ENCODE measurements at places on chromosomes 4 and X. TPM values are rescaled to one million over a fixed set of nuclear protein-coding genes. Genes with fewer than 3 reads are reported as not detected.
A peak's percentile ranks its signal among the peaks of the same experiment; 100 is the strongest.

DNA sequence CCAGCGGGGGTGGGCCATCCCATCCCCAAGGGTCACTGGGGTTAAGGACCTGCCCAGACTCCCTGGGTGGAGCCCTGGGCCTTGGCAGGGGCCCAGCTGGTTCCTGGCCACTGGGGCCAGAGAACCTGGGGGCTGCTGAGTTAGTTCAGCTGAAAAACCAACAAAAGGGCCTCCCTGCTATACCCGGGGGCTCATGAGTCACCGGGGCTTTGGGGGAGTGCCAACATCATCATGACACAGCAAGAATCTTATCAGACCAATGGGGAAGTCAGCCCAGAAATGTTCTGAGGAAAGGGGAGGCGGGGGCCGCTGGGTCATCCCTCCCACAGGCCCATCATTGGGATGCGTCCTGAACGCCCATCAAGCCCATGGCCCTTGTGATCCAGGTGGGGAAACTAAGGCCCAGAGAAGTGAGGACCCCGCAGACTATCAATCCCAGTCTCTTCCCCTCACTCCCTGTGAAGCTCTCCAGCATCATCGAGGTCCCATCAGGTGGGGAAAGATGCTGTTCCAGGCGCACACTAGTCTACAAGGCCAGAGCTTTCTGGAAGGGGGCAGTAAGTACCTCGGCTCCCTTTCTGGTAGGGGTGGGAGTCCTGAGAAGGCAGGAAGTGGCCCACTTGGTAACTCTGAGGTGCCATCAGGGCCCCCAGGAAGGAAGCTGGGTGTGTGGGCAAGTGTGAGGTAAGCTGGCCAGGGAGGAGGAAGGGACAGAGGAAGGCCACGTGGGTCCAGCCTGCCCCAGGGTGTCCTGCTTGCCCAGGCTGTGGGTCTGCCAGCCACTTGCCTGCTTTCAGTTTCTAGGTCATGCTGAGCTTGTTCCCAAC is 4.5 kb downstream of the G6PD start:
- no peak overlapping the region for H3K4me3 ChIP-seq
- H3K27ac ChIP-seq: peak overlapping the region; percentile 79
- peak; percentile 34 for DNase-seq
- no peaks in the 10 kb centered on the region for H3K36me3 ChIP-seq
- H3K4me1 ChIP-seq: peaks cover 34% of the 10 kb centered on the region
- H3K27me3 ChIP-seq: no peaks in the 10 kb centered on the region

DNA sequence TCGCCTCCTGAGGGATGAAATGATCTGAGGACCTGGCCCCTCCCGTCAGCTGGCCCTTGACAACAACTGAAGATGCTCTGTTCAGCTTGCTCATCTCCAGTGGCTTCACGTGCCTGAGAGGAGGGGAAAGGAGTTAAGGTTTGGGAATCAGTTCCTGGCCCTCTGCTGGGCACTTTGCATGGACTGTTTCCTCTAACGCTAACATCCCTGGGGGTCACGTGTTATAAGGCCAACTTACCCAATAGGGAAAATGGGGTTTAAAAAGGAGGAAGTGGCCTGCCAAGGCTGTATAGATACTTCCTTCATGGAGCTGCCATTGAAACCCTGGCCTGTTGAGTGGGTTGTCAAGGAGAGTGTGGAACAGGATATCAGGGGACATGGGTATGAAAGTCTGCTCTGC is 65.6 kb downstream of the OR13H1 start:
- no peaks in the 10 kb centered on the region for H3K4me1 ChIP-seq
- H3K27ac ChIP-seq: no peak overlapping the region
- no peaks in the 10 kb centered on the region for H3K36me3 ChIP-seq
- no peak overlapping the region for H3K4me3 ChIP-seq
- no peak for DNase-seq

DNA sequence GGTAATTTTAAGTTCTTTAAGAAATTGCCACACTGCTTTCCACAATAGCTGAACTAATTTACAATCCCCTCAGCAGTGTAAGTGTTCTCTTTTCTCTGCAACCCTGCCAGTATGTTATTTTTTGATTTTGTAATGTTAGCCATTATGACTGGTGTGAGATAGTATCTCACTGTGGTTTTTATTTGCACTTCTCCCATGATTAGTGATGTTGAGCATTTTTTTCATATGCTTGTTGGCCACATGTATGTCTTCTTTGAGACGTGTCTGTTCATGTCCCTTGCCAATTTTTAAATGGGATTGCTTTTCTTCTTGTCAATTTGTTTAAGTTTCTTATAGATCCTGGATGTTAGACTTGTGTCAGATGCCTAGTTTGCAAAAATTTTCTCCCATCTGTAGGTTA is 86.1 kb downstream of the BMP3 start:
- H3K27ac ChIP-seq: no peak overlapping the region
- no peak overlapping the region for H3K4me3 ChIP-seq
- H3K27me3 ChIP-seq: no peaks in the 10 kb centered on the region
- H3K36me3 ChIP-seq: no peaks in the 10 kb centered on the region
- no peaks in the 10 kb centered on the region for H3K4me1 ChIP-seq

DNA sequence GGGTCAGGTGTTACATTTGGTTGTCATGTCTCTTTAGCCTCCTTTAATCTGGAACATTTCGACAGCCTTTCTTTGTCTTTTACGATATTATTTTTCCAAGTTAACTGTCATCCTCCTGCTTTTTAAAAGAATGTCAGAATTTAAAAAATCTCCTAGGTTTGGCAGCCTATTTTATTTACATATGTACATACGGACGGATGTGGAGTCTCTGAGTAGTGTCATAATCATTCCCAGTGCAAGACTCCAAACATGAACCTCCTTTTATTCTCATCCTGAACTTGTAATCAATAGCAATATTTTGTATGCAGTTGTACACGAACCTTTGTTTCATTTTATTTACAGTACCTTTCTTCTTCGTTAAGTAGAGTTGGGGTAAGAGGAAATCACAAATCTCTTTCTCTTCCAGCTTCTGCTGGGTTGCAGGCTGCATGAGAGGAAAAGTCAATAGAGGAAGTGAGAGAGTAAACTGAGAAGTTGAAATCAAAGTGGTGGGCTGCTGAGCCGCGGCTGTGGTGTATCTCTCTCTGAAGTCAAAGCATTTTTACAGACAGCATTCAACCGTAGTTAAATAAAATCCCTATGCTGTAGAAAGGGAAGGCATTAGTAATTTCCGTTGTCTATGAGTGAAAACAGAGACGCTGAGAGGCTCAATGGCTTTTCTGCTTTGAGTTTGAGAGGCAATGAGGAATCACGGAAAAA is 53.9 kb upstream of the RPS6KA3 start:
- no peak for DNase-seq
- no peak overlapping the region for H3K4me3 ChIP-seq
- H3K27ac ChIP-seq: no peak overlapping the region
- no peaks in the 10 kb centered on the region for H3K36me3 ChIP-seq
- no peaks in the 10 kb centered on the region for H3K4me1 ChIP-seq

GRCh38 chrX:25156323-25156722 is 140.6 kb upstream of the ARX start:
- no peak for DNase-seq
- H3K27ac ChIP-seq: no peak overlapping the region
- H3K4me3 ChIP-seq: no peak overlapping the region
- H3K27me3 ChIP-seq: peaks cover 6% of the 10 kb centered on the region
- H3K36me3 ChIP-seq: no peaks in the 10 kb centered on the region
- H3K4me1 ChIP-seq: no peaks in the 10 kb centered on the region

GRCh38 chr4:74203467-74203866 is 45.5 kb downstream of the MTHFD2L start:
- no peaks in the 10 kb centered on the region for H3K27me3 ChIP-seq
- no peak overlapping the region for H3K27ac ChIP-seq
- H3K4me3 ChIP-seq: no peak overlapping the region
- no peaks in the 10 kb centered on the region for H3K36me3 ChIP-seq

GRCh38 chr4:11424000-11424399 is 4.7 kb downstream of the HS3ST1 start:
- H3K4me1 ChIP-seq: peaks cover 80% of the 10 kb centered on the region
- H3K36me3 ChIP-seq: peaks cover 77% of the 10 kb centered on the region
- no peak overlapping the region for H3K4me3 ChIP-seq
- no peaks in the 10 kb centered on the region for H3K27me3 ChIP-seq

DNA sequence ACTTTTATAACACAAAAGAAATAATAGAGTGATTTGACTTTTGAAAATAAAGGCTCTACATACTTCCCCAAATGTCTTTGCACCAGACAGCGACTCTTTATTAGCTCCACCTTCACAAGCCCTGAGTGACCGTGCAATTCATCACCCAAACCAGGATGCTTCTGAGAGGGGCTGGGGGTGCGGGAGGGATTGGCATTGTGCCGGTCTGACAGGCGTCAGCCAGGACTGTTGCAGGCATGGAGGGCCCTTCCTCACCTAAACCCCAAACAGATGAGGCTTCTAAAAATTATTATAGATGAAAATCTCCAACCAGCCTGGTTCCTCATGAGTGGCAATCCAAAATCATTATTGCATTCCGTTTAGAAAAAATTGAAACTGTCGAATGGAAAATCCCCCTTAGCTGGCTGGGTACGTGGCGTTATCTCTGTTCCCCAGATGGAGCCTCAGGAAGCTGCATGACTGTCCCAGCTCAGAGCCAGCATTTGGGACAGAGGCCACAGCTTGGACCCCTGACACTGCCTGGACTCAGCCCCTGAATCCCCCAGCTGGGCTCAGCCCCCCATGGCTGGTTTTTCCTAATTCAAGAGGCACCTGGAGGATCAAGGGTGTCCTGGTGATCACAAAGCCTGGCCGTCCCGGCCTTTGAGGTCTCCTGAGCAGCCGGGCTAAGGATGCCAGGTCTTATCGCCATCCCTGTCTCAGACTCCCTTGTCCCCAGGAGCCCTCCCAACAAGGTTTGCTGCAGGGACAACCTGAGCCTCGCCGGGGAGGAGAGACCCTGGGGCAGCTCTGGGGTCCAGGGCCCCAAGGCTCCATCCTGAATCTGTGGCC is 60.4 kb downstream of the SORCS2 start:
- H3K27ac ChIP-seq: no peak overlapping the region
- DNase-seq: no peak
- H3K36me3 ChIP-seq: no peaks in the 10 kb centered on the region

GRCh38 chr4:62622089-62622488 is 1422.0 kb downstream of the ADGRL3 start:
- H3K36me3 ChIP-seq: no peaks in the 10 kb centered on the region
- DNase-seq: no peak
- H3K4me1 ChIP-seq: no peaks in the 10 kb centered on the region

- DNase-seq: no peak
- H3K4me3 ChIP-seq: no peak overlapping the region
- H3K27ac ChIP-seq: no peak overlapping the region
- no peaks in the 10 kb centered on the region for H3K27me3 ChIP-seq
- H3K4me1 ChIP-seq: no peaks in the 10 kb centered on the region
These were observed 372.4 kb upstream of the RPS6KA3 start for GRCh38 chrX:20639115-20639514.

DNA sequence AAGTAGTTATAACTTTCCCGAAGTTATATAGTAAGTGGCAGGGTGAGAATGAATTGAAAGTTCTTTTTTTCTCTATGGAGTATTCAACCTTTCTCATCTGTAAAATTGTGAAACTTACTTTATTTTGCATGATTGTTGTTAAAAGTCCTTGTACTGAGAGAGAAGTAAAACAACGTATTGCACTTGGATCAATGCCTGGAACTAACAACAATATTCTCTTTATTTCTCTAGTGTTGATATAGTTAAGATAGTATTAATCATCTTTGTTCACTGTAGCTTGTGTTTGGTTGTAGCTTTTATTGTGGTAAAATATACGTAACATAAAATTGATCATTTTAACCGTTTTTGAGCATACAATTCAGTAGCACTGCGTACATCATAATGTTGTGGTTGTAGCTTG is 48.7 kb downstream of the STIM2 start:
- H3K27me3 ChIP-seq: no peaks in the 10 kb centered on the region
- H3K4me3 ChIP-seq: no peak overlapping the region
- no peaks in the 10 kb centered on the region for H3K36me3 ChIP-seq
- DNase-seq: no peak
- no peaks in the 10 kb centered on the region for H3K4me1 ChIP-seq

DNA sequence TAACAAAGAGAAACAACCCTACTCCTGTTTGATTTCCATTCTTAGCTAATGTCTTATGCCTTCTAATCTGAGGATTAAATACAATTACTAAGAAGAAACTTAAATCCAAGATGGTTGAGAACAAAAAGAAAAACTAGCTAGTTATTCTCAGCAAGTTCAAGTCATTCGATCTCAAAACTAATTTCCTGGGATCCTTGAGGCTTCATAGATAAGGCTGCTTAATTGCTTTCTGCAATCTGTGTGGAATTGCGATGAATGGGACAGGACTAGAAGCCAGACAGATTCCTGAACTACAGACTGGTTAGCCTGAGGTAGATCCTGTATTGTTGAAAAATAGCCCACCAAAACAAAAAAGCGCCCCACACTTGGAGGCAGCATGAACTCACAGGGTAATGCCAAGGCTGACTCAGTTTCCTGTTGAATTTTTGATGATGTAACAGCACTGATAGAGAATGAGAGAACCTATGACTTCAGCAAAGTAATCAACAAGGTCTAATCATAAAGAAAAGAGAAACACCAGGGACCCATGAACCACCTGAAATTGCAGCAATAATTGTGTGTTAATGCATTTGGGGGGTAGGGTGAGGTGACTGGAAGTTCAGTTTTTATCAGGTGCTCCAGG is 33.9 kb downstream of the KLHL15 start:
- no peak for DNase-seq
- peaks cover 4% of the 10 kb centered on the region for H3K36me3 ChIP-seq
- H3K4me1 ChIP-seq: no peaks in the 10 kb centered on the region
- H3K27ac ChIP-seq: no peak overlapping the region
- H3K4me3 ChIP-seq: no peak overlapping the region

The SSX4B gene
- total RNA-seq: not detected

The VCX3A gene
- total RNA-seq: not detected

The TAF7L gene
- 0.22 TPM for total RNA-seq

The ZNF827 gene
- total RNA-seq: 19.1 TPM

The DCLK2 gene
- total RNA-seq: 2.7 TPM

The ESX1 gene
- not detected for total RNA-seq

The TEC gene
- 4.5 TPM for total RNA-seq

The ZDHHC15 gene
- total RNA-seq: not detected
